ENCODE measurements at places on chromosomes 1 and 21. TPM values are rescaled to one million over a fixed set of nuclear protein-coding genes. Genes with fewer than 3 reads are reported as not detected.

Gene C8B
- not detected for total RNA-seq

- no peaks in the 10 kb centered on the region for H3K36me3 ChIP-seq
- peaks cover 6% of the 10 kb centered on the region for H3K4me1 ChIP-seq
- no peak for DNase-seq
- peak overlapping the region; percentile 81 for H3K4me3 ChIP-seq
- H3K27ac ChIP-seq: no peak overlapping the region
- no peaks in the 10 kb centered on the region for H3K27me3 ChIP-seq
Measured at GRCh38 chr1:31788825-31789256, 24.7 kb upstream of the ADGRB2 start.

Gene OR2G6
- not detected for total RNA-seq

DNA sequence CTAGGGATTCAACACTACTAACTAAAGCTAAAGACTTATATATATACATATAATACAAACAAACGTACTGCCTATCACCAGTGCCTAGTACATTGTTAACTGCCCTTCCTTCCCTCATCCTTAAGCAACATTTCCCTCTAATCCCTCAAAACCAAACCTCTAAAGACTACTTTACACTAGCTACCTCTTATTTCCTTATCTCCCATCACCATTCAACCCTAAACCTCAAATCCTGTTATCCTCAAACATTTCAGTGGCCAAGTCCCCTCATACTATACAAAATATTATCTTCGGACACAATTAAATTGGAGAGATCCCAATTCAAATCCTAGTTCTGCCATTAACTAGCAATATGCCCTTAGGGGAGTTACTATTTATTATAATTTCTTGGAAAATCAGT, 3.7 kb downstream of the SCAF4 start:
- DNase-seq: no peak
- no peaks in the 10 kb centered on the region for H3K27me3 ChIP-seq
- H3K36me3 ChIP-seq: peaks cover 4% of the 10 kb centered on the region
- H3K4me3 ChIP-seq: no peak overlapping the region

Gene IVL
- not detected for total RNA-seq

- no peak for DNase-seq
- H3K36me3 ChIP-seq: no peaks in the 10 kb centered on the region
- peaks cover 11% of the 10 kb centered on the region for H3K4me1 ChIP-seq
- no peak overlapping the region for H3K4me3 ChIP-seq
Measured at GRCh38 chr1:224201383-224201782, 18.3 kb downstream of the DEGS1 start.

- H3K36me3 ChIP-seq: no peaks in the 10 kb centered on the region
- DNase-seq: peak; percentile 76
- no peaks in the 10 kb centered on the region for H3K27me3 ChIP-seq
- H3K4me3 ChIP-seq: no peak overlapping the region
Measured at GRCh38 chr1:7646981-7647901, 123.9 kb upstream of the VAMP3 start.

DNA sequence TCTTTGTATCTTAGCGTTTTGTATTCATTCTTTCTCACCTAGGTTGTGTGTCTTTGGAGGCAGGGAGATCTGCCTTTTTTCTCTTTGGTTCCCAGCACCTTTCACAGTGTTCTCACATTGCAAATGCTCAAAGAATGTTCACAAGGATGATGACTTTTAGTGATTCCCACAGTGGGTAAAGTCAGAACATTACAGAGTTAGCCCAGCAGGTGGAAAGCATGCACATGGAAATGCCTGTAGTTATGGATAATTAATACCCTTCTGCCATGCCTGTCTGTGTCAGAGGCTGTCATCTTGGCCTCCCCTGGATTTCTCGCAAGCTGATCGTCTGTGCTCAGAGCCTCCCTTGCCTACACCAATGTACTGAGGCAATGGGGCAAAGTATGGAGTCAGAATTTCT, 458.9 kb downstream of the LMO4 start:
- H3K4me1 ChIP-seq: no peaks in the 10 kb centered on the region
- DNase-seq: no peak
- no peaks in the 10 kb centered on the region for H3K36me3 ChIP-seq
- H3K4me3 ChIP-seq: no peak overlapping the region
- no peak overlapping the region for H3K27ac ChIP-seq
